ENCODE measurements at places on chromosomes 2 and 18.

DNA sequence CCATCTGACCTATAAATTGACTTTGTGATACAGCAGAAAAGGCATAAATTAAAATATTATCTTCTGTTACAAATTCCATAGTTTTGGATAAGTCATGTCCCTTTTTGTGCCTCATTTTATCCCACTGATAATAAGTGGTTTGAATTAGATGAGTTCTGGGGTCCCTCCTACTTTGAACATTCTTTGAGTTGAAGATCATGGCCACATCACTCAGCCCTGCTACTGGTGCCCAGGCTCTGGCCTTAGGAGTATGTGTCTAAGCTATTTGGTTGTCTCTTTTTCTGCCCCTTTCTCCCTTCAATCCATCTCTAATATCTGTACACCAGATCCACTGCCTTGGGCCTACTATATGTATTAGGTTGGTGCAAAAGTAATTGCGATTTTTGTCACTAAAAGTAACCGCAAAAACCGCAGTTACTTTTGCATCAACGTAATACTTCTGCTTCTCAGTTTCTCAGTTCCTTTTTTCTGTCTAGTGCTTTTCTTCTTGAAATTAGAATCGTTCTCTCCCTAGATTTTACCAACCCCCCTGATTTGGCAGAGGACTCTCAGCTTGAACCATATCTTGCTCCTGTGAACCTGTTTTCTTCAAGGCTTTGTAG lies 362.5 kb upstream of the TNP1 start:
- no peak overlapping the region for H3K4me3 ChIP-seq
- DNase-seq: no peak
- no peaks in the 10 kb centered on the region for H3K27me3 ChIP-seq
- no peak overlapping the region for H3K27ac ChIP-seq
- H3K36me3 ChIP-seq: no peaks in the 10 kb centered on the region
- no peaks in the 10 kb centered on the region for H3K4me1 ChIP-seq

GRCh38 chr18:34115409-34116081 lies 109.2 kb downstream of the NOL4 start:
- H3K27me3 ChIP-seq: peaks cover 6% of the 10 kb centered on the region
- no peak overlapping the region for H3K27ac ChIP-seq
- no peaks in the 10 kb centered on the region for H3K36me3 ChIP-seq
- H3K4me3 ChIP-seq: no peak overlapping the region
- H3K4me1 ChIP-seq: no peaks in the 10 kb centered on the region

DNA sequence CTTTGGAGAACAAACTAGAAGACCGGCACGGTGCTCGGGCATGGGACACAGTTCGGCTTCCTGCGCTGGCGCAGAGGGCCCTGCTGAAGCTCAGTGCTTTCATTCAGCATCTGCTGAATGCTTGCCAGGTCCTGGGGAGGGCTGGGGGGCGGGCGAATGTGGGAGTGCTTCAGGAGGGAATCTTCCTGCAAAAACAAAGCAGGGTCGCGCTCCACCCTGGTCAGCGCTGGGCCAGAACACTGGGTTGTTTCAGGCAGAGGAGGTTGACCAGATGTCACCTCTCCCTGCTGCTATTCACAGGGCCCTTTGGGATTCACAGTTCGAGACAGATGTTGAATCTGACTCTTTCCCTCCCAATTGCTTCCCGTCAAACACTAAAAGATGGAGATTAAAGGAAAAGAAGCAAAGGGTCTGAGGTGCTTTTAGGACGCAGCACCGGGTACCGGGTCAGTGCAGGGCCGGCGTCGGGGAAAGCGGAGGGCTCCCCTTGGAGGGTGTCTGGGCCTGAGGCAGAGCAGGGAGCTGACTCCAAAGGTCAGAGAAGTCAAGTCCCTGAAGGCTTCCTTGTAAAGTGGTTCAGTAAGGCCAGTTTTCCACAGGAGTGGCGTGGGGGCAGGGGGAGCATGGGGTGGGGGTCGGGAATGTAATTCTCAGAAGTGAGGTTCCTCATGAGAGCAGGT lies 82.1 kb upstream of the PXDN start:
- no peaks in the 10 kb centered on the region for H3K36me3 ChIP-seq
- no peak overlapping the region for H3K4me3 ChIP-seq
- H3K27me3 ChIP-seq: 0 out of 2 replicates have a peak, but pooled peaks cover 3% of the 10 kb centered on the region
- no peak for DNase-seq
- no peak overlapping the region for H3K27ac ChIP-seq

DNA sequence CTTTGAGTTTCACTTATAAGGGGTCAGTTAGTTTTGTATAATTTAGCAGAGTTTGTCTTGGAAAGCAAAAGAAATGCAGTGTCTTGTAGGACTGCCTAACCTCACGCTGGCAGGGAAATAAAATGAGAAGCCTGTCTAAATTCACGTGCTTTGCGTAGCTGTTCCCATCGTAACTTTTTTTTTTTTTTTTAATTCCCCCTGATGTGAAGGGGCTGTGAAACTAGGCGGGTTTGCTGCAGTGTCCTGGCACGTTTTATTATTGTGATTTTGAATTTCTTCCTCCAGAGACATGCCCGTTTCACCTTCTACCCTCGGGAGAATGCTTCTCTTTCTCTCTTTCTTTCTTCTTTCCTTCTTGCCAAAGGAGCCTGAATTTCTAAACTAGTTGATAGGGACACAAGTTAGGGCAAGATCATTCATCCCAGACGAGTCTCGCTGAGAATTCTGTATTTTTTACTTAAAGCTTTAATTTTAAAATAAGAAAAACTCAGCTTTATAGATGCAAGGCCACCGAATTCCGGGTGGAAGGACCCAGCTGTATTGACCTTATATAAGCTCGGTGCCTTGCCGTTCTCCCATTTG lies 2.3 kb downstream of the MEIS1 start:
- no peak overlapping the region for H3K4me3 ChIP-seq
- no peak for DNase-seq
- H3K4me1 ChIP-seq: peaks cover 14% of the 10 kb centered on the region
- H3K27me3 ChIP-seq: peaks cover 100% of the 10 kb centered on the region
- no peaks in the 10 kb centered on the region for H3K36me3 ChIP-seq
- no peak overlapping the region for H3K27ac ChIP-seq

DNA sequence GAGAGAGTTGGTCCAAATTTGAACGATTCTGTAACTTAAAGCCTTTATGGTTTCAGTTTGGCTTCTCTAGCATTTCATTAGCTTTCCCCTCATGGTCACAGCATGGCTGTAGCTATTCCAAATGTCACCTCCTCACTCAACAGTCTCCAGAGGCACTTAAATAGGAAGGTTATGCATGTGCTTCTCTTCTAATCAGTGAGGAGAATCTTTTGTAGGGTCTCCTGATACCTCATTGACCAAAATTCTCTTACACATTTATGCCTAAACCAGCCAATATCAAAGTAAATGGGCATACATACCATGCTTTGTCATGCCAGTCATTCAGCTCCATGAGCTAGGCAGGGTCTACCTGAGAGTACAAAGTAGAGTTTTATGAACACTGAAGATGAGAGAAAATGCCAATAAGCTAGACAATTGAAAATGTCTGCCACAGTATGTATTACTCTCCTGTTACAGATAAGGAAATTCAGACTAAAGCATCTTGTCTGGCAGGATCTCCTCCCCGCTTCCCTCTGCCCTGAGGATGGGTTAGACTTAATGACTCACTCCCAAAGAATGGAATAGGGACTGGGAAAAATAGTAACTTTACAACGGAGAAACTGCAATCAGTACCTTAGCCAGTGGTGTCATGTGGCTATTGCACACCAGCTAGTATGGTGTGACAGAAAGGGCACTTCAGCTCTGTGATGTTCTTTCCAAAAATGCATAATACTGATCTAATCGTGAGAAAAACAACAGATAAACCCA lies 15.4 kb downstream of the DSG2 start:
- H3K27me3 ChIP-seq: no peaks in the 10 kb centered on the region
- no peaks in the 10 kb centered on the region for H3K4me1 ChIP-seq
- no peak for DNase-seq
- H3K27ac ChIP-seq: no peak overlapping the region
- no peak overlapping the region for H3K4me3 ChIP-seq

GRCh38 chr2:231342061-231342711 lies 53.3 kb upstream of the B3GNT7 start:
- 0 out of 2 replicates have a peak, but pooled peaks cover 8% of the 10 kb centered on the region for H3K4me1 ChIP-seq
- H3K4me3 ChIP-seq: no peak overlapping the region
- no peak overlapping the region for H3K27ac ChIP-seq
- DNase-seq: no peak
- H3K36me3 ChIP-seq: no peaks in the 10 kb centered on the region
- no peaks in the 10 kb centered on the region for H3K27me3 ChIP-seq
